ENCODE measurements at places on chromosomes 6 and 20. TPM values are rescaled to one million over a fixed set of nuclear protein-coding genes. Genes with fewer than 3 reads are reported as not detected.

GRCh38 chr20:10228330-10228729 is 9.7 kb downstream of the SNAP25 start:
- no peak for DNase-seq

DNA sequence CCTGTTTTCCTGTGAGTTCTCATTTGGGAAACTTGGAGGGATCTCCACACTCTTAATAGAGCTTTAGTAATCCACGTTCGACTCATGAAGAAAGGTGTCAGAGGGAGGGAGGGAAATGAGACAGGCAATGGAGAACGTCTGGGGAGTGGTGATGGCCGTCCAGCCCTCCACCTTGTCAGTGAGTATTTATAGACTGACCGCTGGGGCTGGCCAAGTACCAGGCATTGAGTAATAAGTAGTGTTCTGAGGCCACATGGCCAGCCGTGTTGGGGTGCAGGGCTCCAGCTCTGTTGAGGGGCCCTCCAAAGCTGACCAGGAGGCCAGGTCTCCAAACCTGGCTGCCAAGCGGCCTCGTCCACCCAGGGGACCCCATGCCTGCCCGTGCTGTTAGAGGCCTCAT is 11.3 kb upstream of the DSN1 start:
- DNase-seq = no peak

- DNase-seq = no peak
These were observed 16.7 kb downstream of the TRAPPC3L start for GRCh38 chr6:116528780-116529179.

- no peak for DNase-seq
These were observed 2.6 kb downstream of the BPIFB2 start for GRCh38 chr20:33010133-33010504.

DNA sequence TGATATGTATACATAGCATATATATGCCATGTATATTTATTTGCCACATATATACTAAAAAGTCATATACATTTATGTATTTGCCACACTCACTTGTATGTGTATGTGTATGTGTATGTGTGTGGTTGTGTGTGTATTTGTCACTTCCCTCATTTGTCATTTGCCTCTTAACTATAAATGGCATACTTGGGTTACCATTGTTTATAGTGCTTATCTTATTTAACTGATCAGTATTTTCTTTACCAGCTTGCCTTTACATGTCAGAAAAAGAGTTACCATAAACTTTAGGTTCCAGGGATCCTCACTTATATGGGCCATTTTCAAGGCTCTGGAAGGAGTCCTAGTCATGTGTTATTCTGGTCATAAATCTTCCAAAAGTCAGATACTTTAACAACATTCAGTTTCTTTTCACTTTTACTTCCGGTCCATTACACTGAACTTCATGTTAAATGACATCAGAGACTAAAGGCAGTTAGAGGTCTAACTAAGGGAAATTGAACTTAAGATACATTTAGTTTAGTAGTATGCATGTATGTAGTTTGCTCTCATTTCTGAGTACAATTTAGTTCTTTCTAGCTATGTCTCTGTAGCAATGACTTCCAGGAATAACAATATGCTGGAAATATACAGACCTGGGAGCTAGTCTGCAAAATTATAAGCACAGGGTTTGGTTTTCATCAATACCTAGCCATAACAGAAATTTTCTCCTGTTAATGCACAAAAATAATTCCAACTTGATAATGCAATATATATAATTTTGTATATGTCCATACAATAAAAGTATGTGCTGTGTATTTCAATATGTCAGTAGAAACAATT is 33.7 kb upstream of the HIVEP1 start:
- DNase-seq = no peak

GRCh38 chr6:5541751-5542432 is 280.6 kb downstream of the FARS2 start:
- DNase-seq = no peak

DNA sequence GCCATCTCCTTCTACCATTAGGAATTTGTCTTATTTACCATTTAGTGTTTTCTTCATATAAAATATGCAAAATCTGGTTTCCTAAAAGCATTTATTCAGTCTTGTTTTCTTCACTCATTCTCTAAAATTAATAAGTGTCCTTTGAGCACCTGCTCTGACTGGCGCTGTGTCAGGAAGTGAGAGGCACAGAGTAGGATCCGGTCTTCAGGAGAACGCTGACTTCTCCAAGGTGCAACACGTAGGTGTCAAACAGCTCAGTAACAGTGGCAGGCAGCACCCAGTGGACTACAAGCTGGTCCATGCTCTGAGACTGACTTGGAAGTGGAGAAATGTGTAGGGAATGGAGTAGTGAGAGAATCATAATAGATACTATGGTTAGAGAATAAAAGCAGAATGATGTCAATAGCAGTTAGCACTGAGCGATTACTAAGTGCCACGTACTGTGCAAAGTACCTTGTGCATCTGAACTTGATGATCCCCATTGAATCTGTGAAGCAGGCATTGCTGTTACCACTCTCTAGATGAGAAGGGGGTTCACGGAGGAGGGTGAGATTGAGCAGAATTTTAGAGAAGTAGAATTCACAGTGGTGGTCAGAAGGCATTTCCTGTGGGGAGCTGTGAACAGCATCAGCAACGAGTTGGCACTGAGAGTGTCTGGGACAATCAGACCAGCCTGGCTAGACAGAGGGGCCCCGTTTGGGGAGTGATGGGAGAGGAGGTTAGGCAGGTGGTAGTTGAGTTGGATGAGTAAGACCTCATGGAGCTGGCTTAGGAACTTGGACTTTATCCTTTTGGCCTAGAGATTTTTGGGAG is 569.8 kb downstream of the QKI start:
- DNase-seq = no peak

DNA sequence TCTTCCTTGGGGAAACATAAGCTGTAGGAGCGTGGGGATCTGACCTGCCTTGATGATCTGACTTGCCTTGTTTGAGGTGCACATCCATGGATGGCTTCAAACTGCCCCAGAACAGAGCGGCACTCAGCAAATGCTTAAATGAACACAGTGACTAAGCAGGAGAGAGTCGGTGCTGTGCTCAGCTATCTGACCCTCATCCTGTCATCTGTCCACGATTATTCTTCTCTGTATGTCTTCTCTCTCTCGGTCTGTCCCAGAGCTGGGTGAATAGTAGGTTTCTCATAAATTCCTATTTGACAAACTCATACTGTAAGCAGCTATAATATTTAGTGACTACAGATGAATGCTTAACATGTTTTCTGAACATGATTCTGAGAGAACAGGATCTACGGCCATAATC is 37.3 kb downstream of the TRAM2 start:
- no peak for DNase-seq

- peak; percentile 36 for DNase-seq
These were observed 37.7 kb upstream of the B4GALT5 start for GRCh38 chr20:49751397-49751736.

GRCh38 chr6:126064748-126065401 is 78.5 kb downstream of the TRMT11 start:
- no peak for DNase-seq

DNA sequence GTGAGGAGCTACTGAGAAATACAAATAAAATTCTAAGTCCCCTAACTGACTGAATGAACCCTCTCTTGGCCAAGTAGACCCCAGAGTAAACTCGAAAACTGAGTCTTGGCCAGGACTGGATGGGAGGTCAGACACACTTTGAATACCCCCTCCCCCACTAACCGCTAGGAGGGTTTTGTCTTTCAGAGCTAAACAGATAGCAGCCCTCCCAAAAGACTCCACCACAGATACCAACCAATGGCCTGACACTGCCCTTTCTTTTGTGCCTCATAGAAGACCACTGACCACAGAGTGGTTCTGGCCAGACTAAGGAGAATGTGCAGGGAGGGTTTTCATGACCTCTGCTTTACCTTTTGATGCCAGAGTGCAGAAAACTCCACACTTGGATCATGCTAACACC is 42.1 kb downstream of the SPACA1 start:
- DNase-seq = no peak

DNA sequence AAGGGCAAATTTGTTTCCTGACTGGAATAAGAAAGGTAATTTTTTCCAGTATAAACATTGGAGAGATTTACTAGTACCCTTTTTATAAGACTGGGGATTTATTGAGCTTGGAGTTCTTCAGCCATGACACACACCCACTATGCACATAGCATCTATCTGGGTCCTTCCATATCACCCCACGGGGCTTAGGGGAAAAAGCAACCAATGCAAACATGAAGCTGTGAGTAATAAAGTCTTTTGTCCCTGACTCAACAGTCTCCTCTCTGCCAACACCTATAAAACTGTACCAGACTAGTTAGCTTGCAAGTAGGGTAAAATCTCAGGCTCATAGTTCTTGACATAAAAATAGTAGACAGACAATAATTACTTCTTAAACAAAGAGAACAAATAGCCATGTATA is 23.4 kb downstream of the COL21A1 start:
- no peak for DNase-seq

GRCh38 chr6:131954775-131955107 is 3.6 kb upstream of the CCN2 start:
- DNase-seq = peak; percentile 96

DNA sequence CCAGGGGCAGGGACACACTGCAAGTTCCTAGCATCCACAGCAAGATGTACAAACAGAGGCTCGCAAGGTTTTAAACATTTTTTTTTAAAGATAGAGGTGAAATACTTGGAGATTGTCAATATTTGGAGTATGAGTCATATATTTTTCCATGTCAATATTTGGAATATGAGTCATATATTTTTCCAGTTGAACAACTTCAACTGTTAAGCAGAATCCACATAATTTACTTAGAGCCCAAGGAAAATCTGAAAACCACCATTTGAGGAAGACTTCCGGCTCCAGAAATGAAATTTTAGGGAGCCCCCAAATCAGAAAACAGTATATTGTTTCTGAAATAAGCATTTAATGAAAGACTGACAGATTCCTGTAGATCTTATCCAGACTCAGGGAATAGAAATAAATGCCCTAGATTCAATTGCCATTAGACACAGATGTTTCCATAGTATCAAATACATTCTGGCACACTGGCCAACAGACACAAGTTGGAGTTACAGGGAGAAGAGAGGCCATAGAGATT is 51.6 kb upstream of the FAM184A start:
- DNase-seq = peak; percentile 27

PNISR gene
- 156 TPM for total RNA-seq

TRIM40 gene
- total RNA-seq = not detected

MICB gene
- 1.2 TPM for total RNA-seq

PPP1R3G gene
- total RNA-seq = 1.8 TPM

HCK gene
- 11.5 TPM for total RNA-seq

CDSN gene
- 37.1 TPM for total RNA-seq

ATP6V1G2 gene
- total RNA-seq = 1.4 TPM

RSPH9 gene
- 0.30 TPM for total RNA-seq

POU3F2 gene
- 0.49 TPM for total RNA-seq

MUC22 gene
- not detected for total RNA-seq

SLC25A27 gene
- total RNA-seq = 20.7 TPM

Measured in skin of body (tissue), 3 donors.